ENCODE measurements at places on chromosomes 4 and X.

- DNase-seq = no peak
These were observed 70.0 kb downstream of the EVC2 start for GRCh38 chr4:5638316-5638715.

GRCh38 chr4:154872198-154872597, 91.1 kb downstream of the RBM46 start:
- DNase-seq = no peak

- no peak for DNase-seq
These were observed 14.6 kb upstream of the CLTRN start for GRCh38 chrX:15679246-15679645.

DNA sequence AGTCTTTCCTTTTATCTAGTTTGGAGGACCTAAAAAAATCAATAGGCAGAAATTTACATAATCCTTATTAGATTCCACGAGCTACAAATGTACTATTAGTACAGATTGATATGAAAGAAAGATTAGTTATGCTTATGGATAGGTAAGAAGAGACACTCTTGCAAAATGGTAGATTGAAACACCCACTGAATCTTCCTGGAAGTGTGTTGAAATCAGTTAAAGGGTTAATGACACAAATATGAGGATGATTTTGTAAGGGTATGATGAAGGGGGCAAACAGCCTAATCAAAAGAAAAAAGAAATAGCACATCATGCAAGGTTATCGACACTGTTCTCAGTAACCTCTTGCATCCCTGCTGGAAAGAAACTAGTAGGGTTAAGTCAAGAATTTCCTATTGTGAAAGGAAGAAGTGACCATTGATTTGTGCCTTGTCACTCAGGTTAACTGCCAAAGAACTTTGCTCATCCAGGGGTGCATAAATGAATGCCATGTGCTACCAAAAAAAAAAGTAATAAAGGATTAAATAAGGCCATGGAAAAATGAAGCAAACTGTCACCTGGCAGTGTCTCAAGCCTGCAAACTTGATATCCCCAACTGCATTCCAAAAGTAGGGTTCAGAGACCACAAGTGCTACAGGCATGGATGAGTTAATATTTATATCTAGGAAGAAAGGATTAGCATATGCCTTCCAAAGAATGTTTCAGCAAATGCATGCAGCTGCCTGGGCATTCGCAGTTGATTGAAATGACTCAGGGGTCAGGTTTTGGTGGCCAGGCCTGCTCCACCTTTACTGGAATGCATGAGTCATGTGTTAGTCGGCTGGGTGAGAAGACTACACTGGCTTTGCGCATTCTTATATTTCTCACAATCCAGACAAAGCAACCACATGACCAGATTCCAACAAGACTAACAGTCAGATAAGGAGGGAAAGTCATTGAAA, 78.3 kb upstream of the ATXN3L start:
- no peak for DNase-seq
